ENCODE measurements at places on chromosomes 13 and 19.

- peak; percentile 50 for DNase-seq
Measured at GRCh38 chr19:37932985-37933936, 26.3 kb downstream of the SIPA1L3 start.

DNA sequence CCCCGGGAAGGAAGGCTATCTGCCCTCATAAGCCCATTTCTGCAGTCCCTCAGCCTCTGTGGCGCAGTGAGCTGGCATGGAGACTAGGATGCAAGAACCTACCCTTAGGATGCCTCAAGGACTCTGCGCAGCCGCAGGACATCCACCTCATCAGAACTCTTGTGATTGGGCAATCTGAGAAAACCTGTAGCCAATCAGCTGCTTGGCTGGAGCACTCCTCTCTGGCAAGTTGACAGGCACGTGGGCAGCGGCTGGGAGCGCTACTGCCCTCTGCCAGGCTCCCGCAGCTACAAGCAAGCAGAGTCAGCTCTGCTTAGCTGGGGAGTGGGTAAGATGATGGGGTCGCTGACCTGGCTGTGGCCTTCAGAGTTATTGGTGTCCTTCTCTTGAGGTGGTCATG is 1.5 kb upstream of the ECSIT start:
- peak; percentile 81 for DNase-seq

GRCh38 chr19:8528500-8528899 is 14.5 kb upstream of the ZNF414 start:
- peak; percentile 33 for DNase-seq

DNA sequence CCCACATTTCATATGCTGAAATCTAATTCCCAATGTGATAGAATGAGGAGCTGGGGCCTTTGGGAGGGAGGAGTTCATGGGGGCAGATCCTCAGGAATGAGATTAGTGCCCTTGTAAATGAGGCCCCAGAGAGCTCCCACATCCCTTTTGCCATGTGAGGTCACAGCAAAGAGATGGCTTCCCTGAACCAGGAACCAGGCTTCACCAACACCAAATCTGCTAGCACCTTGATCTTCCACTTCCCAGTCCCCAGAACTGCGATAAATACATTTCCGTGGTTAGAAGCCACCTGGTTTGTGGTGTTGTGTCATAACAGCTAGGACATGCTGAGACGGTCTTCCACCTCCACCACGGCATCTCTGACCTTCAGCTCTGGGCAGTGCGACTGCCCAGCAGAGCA is 62.1 kb downstream of the ING1 start:
- no peak for DNase-seq

DNA sequence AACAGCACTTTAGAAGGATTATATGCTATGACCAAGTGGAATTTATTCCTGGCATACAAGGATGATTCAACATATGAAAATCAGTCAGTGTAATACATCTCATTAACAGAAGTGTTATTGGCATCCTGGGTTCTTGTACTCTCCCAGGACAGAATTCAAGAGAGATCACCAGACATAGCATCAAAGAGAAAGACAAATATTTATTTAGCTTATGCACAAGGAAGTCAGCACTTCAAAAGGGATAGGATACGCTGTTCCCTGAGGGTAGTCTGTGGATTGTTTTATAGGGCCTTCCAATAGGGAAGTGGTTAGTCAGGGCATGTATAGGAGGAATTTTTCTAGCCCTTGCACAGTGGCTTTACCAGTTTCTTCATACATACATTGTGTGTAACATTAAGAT is 1238.0 kb downstream of the PCDH17 start:
- DNase-seq: no peak

DNA sequence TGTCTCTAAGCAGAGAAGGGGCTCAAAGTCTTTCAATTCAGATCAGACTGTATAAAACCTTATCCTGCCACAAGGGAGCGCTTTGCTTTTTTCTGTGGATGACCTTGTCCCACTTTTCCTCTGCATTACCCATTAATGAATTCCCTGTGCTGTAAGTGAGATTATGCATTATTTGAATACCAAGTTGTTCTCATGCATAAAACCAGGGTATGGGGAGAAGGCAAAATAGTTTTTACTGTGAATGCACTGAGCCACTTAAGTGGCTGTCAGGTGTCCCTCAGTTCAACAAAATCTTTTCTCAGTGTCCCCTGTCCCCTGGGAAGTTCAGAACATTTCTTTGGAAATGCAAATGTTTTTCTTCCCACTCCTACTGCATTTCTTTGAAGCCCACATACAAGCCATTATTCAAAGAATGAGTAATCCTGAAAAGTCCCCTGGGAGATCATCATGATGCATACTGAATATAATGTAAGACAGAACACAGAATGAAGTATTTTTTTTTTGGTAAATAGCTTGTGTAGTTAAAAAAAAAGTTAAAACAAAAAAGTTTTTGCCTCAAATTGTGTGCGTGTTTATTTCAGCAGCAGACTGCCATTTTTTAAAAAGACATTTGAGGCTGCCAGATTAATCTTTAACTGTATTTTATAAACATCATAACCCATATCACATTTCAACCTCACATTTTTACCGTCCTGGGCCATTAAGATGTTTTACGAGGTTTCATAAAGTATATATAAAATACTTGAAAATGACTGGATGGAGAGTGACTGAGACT is 506.7 kb upstream of the PCDH9 start:
- DNase-seq: peak; percentile 35

- peak; percentile 80 for DNase-seq
Measured at GRCh38 chr19:15331419-15332310, 674 bp downstream of the BRD4 start.

- DNase-seq: no peak
Measured at GRCh38 chr13:25018729-25019115, 77.2 kb upstream of the PABPC3 start.

GRCh38 chr19:15748239-15748638 is 10.5 kb downstream of the OR10H3 start:
- no peak for DNase-seq

- no peak for DNase-seq
Measured at GRCh38 chr19:8206147-8207087, 2.8 kb upstream of the CERS4 start.

DNA sequence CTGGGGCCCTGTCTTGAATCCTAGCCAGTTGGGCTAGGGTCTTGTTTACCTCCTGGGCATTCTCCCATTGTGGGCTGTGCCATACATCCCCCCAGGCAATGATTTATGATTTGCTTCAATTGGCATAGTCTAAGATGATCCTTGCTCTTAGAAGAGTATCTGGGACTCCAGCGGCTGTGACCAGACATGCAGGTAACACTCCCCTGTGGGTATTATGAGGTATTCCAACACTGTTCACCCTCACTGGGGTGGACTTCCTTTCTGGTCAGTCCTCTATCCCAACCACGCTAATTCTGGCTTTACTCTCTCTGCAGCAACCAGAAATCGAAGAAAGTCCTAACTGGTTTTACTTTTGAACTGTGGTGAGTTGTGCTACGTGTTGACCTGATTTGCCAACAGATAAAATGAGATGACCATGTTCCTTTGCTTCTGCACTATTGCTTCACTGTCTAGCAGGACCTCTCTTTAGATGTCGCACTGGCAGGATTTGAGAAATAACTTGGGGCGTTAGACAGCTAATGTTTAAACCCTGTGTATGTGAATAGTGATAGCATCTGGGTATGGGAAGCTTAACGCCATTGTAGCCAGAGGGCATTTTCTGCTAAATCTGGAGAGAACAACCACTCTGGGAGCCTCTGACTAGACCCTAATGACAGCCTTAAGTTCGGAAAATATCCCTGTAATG is 6.7 kb upstream of the LRCH1 start:
- no peak for DNase-seq

DNA sequence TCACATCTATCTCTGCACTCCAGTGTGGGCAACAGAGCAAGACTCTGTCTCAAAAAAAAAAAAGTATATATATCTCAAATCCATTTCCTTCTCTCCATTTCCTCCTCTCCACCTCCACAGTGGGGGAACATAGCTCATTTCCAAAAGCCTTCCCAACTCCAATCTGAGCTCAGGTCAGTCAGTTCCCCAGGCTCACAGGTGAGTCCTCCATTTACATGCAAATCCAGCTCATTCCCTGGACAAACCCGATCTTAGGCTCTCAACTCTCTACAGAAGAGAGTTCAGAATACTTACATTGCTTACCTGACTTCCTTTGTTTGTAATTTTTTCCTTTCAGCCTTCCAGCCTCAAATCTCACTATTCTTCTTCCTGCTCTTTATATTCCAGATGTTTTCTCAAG is 518.3 kb downstream of the GPC6 start:
- no peak for DNase-seq

DNA sequence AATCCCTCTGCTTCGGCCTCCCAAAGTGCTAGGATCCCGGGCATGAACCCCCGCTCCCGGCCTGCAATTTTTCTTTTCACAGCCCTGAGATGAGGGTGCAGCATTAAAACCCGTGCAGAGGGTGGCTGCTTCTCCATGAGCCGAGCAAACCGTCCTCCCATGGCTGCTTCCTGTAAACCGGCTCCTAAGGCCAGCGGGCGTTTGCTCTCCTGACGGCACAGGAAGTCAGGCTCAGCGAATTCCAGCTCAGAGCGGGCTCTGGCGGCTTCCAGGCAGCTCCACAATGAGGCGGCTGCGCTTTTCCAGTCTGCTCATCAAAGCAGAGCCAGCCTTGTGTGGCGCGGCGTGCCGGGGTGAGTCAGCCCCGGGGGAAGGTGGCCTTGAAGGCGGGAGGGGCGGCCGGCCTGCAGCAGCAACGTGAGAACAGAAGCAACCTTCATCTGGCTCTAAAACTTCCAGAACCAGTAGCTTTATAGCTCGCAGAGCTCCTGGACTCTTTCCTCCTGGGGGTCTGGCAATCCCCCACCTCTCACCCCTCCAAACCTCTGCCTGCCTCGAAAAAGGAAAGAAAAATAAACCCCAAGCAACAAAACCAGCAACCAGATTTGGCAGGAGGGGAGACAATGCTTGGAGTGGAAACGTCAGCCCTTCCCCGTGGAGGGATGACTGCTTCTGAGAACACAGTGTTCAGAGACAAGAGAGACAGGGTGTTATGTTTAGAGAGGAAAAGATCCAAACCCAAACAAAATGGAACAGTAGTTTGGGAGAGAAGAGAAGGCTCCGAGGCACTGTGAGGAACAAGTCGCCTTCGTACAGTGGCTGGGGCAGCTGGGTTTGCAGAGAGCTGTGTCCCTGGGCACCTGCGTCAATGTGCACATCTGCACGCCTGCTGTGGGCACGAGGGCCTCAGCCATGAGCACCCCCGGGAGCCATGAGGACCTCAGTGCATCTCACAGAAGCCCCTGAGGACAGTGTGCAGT is 67.8 kb downstream of the GADD45B start:
- DNase-seq: peak; percentile 100

DNA sequence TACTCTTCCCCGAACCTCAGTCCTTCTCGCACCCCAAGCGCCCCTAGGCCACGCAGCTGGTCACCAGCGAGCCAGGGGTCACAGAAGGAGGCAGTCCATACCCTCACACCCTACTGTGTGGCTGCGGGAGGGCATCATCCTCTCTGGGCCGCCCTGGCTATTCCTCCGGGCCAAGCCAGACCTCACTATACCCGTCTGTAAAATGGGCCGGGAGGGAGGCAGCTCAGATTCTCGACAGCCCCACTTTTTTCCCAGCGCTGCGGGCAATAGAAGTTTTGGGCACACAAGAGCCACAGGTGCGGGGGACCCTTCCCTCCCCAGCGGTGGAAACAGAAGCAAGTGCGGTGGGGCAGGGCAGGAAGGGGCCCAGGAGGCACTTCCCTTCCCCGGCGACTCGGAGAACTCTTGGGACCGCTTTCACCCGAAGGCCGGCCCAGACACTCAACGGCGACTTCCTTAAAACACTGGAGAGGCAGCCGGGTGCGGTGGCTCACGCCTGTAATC is 5.6 kb upstream of the ARRDC2 start:
- DNase-seq: no peak

DNA sequence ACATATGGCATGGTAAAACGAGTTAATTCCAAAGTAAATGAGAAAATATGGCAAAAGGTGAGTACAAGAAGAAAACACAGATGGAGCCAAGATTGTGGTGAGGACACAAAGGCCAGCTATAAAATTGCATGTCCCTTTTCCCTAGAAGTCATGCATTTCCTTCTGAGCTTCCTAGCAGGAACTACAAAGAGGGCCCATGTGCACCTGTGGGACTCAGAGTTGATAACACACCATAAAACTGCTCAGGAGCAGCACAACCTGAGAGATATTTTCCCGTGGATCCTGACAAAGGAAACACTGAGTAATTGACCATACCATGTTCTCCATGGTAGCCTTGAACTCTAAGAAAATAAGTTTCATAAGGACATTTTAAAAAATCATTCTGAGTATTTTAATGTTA is 228.3 kb downstream of the DLEU7 start:
- DNase-seq: no peak

DNA sequence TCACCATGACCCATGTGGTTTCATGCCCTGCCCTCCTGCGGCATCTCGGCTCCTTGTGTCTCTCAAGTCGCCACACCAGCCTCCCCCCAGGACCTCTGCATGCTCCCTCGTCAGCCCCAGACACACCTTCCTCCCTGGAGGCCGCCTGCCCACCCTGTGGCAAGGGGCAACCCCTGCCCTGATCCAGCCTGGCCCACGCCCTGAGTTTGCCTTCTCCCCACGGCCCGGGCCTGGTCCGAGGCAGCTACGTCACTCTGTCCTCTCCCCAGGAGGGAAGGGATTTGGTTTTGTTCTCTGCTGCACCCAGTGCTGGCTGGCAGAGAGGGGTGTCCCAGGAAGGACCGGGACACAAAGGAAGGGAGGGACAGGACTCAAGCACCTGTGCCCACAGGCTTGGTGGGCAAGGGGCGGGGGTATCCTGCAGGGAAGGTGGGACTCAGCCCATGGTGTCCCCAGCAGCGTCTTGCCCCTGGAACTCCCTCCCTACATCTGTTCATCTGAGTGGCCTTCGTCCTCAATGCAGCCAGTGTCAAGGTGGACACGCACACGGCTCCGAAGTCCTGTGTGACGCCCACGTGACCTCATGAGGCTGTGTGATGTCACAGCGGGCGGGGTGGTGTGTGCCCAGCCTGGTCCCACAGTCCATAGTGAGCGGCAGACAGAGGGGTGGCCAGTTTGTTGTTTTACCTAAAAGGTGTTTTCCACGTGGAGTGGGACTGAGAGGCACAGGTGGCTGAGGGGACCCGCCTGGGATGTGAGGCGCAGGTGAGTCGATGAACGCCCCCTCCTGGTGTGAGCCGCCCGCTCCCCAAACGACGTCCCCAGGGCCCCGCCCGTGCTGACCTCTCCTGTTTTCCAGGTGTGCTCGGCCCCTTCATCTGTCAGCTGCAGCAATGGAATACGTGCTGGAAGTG is at the start of gene TEX29:
Gene TEX29 (plus strand): TSS at position 645 of the 914 bp plus-strand sequence. CDS start 249 bp downstream, at position 894.
- DNase-seq: no peak

GRCh38 chr13:107035778-107036177 is 467.8 kb upstream of the ARGLU1 start:
- DNase-seq: peak; percentile 17

DNA sequence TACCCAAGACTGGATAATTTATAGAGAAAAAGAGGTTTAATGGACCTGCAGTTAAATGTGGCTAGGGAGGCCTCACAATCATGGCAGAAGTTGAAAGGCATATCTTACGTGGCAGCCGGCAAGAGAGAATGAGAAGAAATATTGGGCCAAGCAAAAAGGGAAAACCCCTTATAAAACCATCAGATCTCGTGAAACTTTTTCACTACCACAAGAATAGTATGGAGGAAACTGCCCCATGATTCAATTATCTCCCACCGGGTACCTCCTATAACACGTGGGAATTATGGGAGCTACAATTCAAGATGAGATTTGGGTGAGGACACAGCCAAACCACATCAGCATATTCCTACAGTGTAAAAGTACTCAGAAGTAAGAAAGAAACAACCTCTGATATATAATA is 4.7 kb upstream of the KBTBD7 start:
- no peak for DNase-seq

- peak; percentile 40 for DNase-seq
Measured at GRCh38 chr19:29421196-29421545, 104.6 kb upstream of the VSTM2B start.

Data from GM23248 (cell line).